NCI-H774 (cell line): ENCODE measurements at places on chromosomes 4 and X.

DNA sequence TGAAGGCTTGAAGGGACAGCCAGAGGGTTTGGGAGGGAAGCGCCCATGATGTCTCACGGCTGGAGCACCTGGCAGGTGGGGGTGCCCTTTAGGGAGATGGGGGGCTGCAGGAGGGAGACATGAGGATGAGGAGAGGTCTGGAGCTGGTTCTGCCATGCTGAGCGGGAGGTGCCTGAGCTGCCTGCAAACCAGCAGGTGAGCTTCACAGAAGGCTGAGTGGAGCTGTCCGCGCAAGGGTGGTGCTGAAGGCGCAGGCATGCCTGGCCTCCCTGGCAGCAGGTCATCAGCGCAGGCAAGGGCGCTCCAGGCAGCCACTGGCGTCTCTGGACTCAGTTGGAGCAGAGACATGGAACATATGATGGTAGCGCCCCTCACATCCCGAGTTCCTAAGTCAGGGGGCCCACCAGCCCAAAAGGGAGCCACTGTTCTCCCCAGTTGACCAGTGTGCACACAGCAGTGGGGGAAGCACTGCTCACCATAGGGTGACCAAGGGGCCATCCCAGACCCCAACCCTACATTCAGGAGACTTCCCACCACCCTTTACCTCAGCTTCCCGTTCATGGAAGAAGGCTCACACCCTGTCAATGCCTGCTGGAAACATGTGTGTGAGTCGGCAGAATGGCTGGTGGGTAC is 25.8 kb downstream of the ADRA2C start:
- DNase-seq = no peak

DNA sequence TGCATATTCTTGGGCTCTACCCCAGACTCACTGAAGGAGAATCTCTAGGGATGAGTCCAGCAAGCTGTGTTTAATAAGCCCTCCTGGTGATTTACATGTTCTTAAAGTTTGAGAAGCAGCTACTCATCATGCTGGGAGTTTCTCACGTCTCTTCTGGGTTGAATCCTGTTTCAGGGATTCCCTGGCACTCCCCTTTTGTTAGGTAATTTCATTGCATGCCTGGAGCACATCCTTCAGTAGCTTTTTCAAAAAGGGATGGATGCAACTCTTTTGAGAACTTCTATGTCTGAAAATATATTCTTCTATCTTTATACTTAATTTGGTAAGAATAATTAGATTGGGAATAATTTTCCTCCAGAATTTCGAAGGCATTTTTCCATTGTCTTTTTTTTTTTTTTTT is 4.4 kb downstream of the EVC start:
- DNase-seq = no peak

- no peak for DNase-seq
Measured at GRCh38 chrX:131895807-131896206, 127.3 kb upstream of the STK26 start.

GRCh38 chrX:65690057-65690855 is 22.8 kb downstream of the MSN start:
- no peak for DNase-seq

DNA sequence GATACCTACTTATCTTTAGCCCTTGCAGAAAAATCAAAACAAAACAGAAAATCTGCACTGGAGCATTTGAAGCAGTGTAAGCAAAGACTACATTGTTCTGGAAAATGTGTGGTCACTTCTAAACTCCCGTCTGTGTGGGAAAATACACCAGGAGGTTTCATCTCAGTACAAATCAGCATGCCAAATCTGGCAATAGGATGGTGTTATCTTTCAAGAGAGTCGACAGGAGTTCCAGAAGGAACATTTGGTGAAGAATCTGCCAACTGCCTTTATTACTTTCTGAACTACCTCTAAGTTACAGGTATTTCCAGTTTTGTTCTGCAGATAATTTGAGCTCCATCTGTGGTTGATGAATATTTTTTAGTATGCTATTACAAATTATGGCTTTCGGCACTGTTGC is 1348.0 kb downstream of the RAPGEF2 start:
- no peak for DNase-seq

GRCh38 chr4:138389976-138390685 is 148.0 kb upstream of the SLC7A11 start:
- DNase-seq = no peak

- DNase-seq = no peak
Measured at GRCh38 chr4:51890760-51891159, 47.8 kb downstream of the DCUN1D4 start.

DNA sequence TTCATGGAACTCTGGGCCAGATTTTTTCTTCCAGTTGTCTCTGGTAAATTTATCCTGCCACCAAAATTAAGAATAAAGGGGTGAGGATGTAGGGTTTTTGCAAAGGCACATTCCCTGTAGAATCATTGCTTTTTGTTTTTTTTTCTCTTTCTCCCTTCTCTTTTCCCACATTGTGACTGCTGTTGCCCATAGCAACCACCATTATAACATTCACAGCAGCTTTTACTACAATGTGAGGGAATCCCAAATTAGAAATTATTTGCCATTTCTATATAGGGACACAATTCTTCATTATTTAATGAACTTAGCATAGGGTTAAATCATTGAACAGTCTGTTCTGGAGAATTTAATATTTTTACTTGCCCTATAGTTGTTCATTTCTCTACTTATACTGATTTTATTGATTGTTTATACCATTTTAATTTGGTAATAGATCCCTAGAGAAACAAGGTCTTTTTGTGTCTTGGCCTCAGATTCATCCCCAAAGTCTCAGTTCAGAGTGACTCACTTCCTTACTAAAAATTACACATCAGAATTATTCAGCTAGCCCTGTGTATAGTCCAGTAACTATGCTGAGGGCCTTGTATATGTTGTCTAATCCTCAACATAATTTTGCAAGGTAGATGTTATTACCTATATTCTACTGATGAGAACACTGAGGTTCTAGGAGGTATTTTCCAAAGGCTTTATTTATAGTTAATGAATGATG is 80.8 kb upstream of the ANK2 start:
- DNase-seq = no peak

GRCh38 chrX:11704725-11705495 is 39.2 kb upstream of the ARHGAP6 start:
- no peak for DNase-seq

DNA sequence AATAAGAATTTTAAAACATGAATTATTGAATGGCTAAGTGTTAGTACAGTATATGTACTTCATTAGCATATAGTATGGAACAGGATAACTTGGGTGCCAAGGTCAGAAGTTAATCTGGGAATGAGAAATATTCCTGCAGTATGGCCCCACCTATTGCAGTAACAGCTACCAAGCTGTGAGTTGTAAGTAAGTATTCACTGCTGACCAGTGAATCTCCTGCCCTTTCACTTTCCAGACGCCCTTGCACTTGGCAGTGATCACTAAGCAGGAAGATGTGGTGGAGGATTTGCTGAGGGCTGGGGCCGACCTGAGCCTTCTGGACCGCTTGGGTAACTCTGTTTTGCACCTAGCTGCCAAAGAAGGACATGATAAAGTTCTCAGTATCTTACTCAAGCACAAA is 105.1 kb downstream of the NFKB1 start:
- no peak for DNase-seq

DNA sequence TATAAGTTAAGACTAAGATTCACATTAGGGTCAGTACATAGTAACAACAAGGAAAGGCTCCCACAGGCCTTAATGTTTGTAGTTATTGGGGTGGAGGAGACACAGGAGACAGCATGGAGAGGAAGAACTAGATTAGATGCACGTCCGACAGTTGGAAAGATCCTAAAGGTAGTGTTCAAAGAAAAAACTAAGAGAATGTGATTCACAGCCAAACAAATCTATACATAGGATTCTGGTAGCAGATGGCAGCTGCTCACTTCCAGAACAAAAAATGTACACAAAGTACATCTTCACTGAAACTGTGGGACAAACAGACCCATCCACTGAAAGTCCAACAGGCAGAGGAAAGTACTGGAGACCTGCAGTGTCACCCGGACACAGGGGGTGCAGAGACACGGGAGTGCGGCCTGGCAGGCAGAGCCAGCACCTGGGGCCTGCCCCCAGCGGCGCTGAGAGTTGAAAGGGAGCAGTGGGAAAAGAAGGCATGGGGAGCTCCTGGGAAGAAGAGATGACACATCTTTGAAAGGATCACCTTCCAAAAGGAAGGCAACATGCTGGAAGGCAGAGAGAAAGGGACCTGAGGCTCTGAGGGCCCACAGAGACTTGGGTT is 40.0 kb downstream of the NELFA start:
- no peak for DNase-seq

DNA sequence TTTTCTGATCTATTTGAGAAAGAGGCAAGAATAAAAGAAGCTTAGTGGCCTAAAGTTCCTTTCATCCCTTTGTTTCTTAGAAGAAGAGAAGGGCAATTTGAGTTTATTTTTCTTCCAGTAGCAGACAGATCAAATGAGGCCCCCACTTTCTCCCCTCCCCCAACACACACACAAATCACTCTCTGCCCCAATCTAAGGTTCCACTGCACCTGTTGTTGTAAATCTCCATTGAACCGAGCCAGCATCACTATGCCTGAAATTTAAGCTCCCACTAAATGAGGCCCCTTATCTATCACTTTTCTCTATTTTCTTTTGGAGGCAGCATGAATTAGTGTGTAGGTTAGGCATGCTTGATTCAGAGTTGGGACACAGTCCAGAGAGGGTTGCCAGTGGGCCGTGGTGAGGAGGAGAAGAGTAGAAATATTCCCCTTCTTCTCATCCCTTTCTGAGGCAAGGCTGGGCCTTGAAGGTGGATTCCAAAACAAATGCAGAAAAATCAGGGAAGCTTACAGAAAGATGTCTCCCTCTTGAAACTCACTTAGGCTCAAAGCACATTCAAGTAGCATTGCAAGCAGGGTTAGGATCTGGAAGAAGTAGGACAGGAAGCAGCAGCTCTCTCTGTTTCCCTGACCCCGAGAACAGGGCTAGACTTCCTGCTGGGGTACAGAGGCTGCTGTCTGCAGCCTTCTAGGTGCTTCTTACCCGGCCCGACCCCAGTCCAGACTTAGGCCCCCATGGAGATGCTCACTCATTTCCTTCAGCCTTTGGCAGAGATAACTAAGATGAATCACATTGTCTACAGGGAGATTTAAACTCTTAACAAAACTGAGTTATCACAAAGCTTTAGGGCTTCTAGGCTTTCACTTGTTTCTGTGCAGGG is 70.7 kb downstream of the RASL11B start:
- no peak for DNase-seq

DNA sequence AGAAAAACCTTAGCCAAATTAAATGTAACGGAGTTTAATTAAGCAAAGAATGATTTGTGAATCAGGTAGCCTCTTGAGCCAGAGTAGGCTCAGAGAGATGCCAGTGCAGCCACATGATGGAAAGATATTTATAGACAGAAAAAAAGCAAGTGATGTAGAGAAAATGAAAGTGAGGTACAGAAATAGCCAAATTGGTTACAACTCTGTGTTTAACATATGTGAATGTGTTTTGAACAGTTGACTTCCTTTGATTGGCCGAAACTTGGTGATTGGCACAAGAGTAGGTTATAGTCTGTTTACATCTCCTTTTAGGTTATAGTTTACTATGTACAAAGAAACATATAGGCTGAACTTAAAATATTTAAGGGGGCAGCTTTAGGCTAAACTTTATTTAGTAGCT is 459.9 kb upstream of the BOD1L1 start:
- no peak for DNase-seq

GRCh38 chr4:112083587-112084347 is 61.5 kb upstream of the FAM241A start:
- no peak for DNase-seq

GRCh38 chr4:176565049-176565448 is 227.7 kb downstream of the VEGFC start:
- no peak for DNase-seq

- DNase-seq = no peak
Measured at GRCh38 chrX:100973411-100973810, 3.9 kb downstream of the ARL13A start.

DNA sequence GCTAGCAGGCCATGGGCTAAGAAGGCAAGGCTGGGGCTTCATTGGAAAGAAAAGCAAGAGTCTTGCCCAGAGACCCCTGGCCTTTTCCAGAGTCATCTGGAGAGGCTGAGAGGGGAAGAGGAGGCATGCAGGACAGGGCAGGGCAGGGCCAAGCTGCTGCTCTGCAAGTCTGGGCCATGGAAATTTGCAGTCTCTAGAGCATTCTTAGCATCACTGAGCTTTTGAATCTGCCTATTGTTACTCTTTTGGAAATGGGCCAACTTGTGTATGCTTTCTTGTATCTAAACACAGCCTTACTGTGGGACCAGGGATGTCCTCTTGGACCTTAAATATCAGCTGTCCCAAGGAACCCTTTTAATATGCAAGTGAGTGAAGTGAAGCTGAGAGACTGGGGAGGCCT is 560.5 kb downstream of the MID1IP1 start:
- DNase-seq = no peak

DNA sequence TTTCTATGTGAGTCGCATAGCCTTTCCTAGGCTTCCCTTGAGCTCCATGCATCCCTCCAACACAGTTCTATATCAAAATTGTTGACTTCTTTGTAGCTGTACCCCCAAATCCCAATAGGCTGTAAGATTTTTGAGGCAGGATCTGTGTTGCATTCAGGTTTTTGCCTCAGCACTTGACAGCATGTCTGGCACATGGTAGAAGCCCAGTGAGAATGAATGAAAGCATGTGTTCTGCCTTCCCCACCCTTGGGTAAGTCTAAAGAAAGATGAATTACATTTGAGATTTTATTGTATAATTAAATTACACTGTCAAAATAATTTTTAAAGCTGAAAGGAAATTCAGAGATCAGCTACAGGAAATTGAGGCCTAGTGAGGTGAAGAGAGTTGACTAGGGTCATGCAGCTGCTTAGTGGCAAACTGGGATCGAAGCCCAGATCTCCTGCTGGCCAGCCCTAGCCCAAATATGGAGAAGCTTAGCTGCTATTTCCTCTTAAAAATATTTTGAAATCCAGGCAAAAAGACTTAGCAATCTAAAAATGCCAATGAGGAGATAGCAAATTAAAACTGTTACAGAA is 122.5 kb downstream of the SPATA18 start:
- DNase-seq = no peak

GRCh38 chr4:102500352-102500695 is 835 bp upstream of the NFKB1 start:
- DNase-seq = no peak

DNA sequence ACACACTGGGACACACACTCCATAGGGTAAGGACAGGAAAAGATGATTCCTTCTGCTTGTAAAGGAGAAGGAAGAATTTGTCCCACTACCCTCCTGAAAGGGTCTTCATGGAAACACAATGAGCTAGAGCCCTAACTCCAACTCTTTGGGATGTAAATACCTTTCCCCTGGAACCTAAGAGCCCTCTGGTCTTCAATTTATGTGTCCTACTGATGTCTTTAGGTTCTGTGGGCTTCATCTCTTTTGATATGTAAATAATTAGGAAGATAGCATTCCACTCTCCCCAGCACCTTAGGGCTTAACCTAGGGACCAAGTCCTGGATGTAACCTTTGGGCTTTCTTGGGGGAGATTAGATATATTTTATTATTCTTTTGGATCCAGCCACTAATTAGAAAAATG is 38.3 kb downstream of the PF4 start:
- DNase-seq = no peak

- DNase-seq = no peak
Measured at GRCh38 chr4:8101213-8102075, 57.2 kb downstream of the ABLIM2 start.

DNA sequence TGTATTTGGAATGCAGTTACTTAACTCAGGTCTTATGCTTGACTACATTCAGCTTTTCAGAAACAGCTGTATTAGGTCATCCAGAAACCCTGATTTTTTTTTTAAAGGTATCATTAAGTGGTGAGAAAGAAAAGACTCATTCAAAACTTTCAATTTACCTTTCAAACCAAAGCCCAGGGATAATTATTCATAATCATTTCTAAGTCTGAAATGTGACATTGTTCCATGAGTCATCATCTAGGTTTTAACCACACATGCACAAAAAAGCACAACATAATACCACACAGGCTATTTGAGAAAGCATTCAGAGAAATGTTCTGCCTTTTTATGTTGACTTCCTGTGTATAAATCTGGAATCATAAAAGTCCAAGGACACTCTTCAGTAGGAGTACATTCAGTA is 288.2 kb downstream of the IL1RAPL2 start:
- no peak for DNase-seq
